ENCODE measurements at places on chromosomes 13 and 19. TPM values are rescaled to one million over a fixed set of nuclear protein-coding genes. Genes with fewer than 3 reads are reported as not detected.

DNA sequence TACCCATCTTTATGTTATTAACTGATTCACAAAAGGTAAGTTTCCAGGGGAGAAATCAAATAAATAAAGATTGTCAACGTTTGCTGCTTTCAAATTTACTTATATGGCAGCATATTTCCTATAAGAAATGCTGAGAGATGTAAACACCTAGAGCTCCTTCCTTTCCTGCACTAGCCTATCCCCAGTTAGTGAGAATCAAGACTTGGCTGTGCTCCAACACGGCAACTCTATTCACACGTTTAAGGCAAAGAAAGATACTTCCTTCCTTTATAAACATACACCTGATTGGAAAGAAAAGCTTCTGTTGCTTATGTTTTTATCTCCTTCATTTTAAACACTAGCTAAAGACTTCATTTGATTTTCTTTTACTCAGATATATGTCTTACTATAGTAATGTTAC lies 107.0 kb downstream of the PCDH9 start:
- no peak overlapping the region for H3K4me3 ChIP-seq
- no peaks in the 10 kb centered on the region for H3K27me3 ChIP-seq
- H3K4me1 ChIP-seq: peaks cover 5% of the 10 kb centered on the region
- no peak for DNase-seq
- no peaks in the 10 kb centered on the region for H3K36me3 ChIP-seq

GRCh38 chr13:81781471-81781870 lies 1440.5 kb upstream of the SPRY2 start:
- no peak for DNase-seq
- no peaks in the 10 kb centered on the region for H3K36me3 ChIP-seq
- no peaks in the 10 kb centered on the region for H3K27me3 ChIP-seq

DNA sequence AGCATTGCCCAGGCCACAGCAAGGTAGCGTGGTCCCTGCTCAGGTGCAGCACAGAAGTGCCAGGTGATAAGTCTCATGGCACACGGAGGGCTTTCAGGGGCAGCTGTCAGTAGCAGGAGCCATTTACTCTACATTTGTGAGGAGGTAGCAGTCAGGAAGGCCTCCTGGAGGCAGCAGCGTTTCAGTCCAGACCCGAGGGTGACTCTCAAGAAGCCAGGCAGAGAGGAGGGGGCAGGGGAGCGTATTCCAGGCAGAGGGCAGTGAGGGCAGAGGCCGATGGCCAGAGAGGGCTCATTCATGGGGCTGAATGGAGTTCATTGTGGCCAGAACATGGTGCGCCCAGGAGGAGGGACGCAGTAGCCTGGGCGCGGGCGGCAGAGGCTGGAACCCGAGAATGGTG lies 8.9 kb downstream of the PIAS4 start:
- H3K4me1 ChIP-seq: peaks cover 15% of the 10 kb centered on the region
- no peak overlapping the region for H3K4me3 ChIP-seq
- H3K27ac ChIP-seq: no peak overlapping the region
- no peak for DNase-seq
- peaks cover 41% of the 10 kb centered on the region for H3K36me3 ChIP-seq
- no peaks in the 10 kb centered on the region for H3K27me3 ChIP-seq

DNA sequence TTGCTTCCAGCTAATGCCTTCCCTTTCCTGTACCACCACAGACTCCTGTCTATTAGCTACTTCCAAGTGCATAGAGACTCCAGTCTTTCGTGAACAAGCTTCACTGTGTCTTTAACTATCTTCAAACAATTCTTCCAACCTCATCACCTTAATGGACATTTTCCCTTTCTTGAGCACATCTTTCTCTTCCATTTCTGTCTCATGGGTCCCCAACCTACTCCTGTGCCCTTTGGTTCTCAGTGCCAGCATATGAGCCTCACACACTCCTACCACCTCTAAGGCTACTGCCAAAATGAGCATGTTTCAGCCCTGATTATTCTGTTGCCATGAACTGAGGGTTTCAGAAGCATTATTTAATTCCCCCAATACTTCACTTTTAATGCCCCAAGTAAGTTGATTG lies 360.3 kb downstream of the GPC5 start:
- H3K27ac ChIP-seq: no peak overlapping the region
- H3K36me3 ChIP-seq: no peaks in the 10 kb centered on the region
- H3K4me1 ChIP-seq: no peaks in the 10 kb centered on the region
- no peaks in the 10 kb centered on the region for H3K27me3 ChIP-seq
- no peak overlapping the region for H3K4me3 ChIP-seq

DNA sequence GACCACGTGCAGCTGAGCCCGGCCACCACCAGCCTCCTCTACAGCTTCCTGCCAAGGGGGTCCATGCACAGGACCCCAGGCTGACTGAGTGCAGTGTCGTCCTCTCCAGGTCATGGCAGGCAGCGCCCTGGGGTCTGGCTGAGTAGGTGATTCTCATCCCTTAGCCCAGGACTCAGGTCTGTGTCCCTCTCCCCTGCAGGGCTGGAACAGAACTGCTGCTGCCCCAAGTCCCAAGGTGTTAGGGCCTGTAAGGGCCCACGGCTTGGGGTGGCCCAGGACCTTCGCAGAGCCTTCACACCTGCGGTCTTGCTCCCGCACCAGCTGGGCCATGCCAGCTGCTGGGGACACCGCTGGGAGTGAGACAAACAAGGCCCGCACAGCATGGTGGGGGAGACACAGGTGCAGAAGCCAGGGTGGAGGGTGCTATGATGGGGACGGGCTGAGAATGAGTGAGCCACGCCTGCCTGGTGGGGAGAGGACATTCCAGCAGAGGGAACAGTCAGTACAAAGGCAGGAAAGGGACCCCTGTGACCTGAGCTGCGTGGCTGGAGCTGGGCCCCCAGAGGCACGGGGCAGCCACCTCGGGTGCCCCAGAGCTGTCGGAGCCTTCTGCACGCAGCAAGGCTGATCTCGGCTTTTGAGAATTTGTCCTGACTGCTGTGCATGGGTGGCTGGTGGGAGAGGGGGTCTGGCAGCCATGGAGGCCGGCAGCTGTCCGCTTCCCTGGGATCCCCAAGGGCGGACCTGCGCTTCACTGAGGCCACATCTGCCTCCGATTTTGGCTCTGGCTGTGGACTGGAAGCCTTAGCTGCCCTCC lies 11.9 kb downstream of the PLEKHF1 start:
- no peak overlapping the region for H3K27ac ChIP-seq
- no peak overlapping the region for H3K4me3 ChIP-seq
- DNase-seq: no peak

Gene ZNF229
- 3.1 TPM for total RNA-seq

- no peak for DNase-seq
- H3K4me1 ChIP-seq: peaks cover 60% of the 10 kb centered on the region
- H3K36me3 ChIP-seq: no peaks in the 10 kb centered on the region
Measured at GRCh38 chr19:35216016-35216832, 12.3 kb downstream of the FAM187B start.

Gene TFDP1
- total RNA-seq: 54.3 TPM

DNA sequence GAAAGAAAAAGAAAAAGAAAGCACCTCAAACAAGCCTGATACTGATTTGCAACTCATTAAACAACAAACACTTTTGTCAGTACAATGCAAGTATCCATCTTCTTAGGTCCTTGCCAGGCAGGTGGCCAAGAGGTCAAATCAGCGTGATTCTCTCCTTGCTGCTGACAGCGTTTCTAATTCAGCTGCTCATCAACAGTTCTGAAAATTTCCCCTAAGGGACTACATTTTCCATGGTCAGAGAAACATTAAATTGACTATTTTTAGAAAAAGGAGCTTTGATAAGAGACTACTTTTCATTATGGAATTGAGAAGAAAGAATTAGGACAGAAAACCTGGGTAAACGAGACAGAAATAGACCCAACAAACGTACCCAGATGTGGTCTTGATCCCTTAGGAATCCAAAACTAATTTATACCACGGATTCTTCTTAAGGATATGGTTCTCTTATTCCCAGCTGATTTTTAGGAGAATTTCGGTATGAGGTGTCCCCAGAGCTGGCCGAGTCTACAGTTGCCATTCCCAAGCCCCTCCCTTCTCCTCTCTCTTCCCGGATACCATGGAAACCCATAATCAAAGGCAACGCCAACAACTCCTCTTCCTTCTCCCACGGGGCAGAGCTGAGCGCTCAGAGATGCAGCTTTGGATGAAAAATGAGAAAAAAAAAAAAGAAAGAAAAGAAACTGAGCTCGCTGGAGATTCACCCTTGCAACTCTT lies 29.5 kb upstream of the CEBPG start:
- no peaks in the 10 kb centered on the region for H3K36me3 ChIP-seq
- peaks cover 51% of the 10 kb centered on the region for H3K27me3 ChIP-seq
- H3K4me1 ChIP-seq: no peaks in the 10 kb centered on the region
- no peak for DNase-seq

DNA sequence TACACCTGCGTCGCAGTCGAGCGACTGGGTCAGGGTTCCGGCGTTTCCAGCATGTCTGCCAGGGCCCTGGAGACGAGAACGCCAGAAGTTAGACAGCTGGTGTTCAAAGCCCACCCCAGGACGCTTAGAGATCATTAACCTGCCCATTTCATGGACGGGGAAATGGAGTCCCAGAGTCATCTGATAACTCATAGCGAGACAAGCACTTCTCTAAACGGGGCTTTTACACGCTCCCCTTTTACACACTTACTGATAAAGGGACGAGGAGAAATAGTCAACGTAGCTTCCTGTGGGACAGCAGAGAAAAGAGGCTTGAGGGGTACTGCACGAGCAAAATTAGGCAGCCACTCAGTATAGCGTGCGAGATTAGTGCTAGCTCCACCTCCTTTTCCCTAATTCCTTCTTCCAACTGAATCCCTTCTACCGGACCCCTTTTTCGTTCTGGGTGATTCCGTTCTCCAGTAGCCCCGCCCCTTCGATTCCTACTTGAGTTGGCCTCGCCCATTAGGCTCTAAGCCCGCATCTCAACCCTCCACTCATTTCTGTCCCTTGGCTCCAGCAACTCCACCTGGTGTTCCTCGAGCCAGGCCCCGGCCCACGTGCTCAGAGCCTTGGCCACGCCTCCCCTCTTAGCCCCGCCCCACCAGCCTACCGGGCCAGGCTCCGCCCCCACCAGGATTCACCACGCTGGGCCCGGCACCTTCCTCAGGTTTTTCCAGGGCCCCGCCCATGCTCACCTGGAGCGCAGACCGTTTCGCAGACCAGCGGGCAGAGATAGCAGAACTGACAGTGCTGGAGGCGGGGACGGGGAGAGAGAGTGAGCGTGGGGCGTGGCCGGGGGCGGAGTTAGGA lies 3.7 kb downstream of the HRC start:
- peaks cover 55% of the 10 kb centered on the region for H3K27me3 ChIP-seq
- H3K4me1 ChIP-seq: peaks cover 32% of the 10 kb centered on the region
- peak; percentile 40 for DNase-seq
- no peak overlapping the region for H3K27ac ChIP-seq
- peak overlapping the region; percentile 32 for H3K4me3 ChIP-seq

- H3K4me1 ChIP-seq: peaks cover 16% of the 10 kb centered on the region
- H3K36me3 ChIP-seq: peaks cover 11% of the 10 kb centered on the region
- no peaks in the 10 kb centered on the region for H3K27me3 ChIP-seq
- no peak overlapping the region for H3K27ac ChIP-seq
Measured at GRCh38 chr19:40744554-40745401, 5.5 kb downstream of the ACTMAP start.

Gene PDX1
- not detected for total RNA-seq

Gene KIRREL2
- not detected for total RNA-seq

DNA sequence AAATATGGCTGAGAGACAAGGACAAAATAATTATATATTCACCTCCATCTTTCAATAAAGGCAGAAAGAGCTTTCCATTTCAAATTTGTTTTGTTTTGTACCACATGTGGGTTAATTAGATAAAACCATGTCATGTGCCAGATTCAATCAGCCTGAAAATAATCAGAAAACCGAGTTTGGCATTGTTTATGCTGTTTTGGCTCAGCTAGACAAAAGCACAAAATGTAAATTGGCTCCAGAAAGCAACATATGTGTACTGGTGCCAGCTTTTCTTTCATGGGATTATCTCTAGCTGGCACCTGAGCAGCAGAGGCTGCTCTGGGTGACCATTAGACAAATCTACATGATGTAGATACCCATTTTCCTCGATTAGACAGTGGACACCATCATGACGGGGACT lies 9.2 kb upstream of the DNAJC15 start:
- no peak overlapping the region for H3K4me3 ChIP-seq
- no peaks in the 10 kb centered on the region for H3K27me3 ChIP-seq
- H3K36me3 ChIP-seq: no peaks in the 10 kb centered on the region
- H3K27ac ChIP-seq: no peak overlapping the region
- DNase-seq: no peak
- H3K4me1 ChIP-seq: no peaks in the 10 kb centered on the region

- H3K27ac ChIP-seq: no peak overlapping the region
- no peaks in the 10 kb centered on the region for H3K36me3 ChIP-seq
- H3K27me3 ChIP-seq: peaks cover 53% of the 10 kb centered on the region
- no peak for DNase-seq
Measured at GRCh38 chr19:53894707-53895106, 12.7 kb downstream of the PRKCG start.

Measured in activated B cell treated with CpG ODN at 0.5 μM for 24 hours (primary cell).